ENCODE measurements at places on chromosomes 6 and 20.

DNA sequence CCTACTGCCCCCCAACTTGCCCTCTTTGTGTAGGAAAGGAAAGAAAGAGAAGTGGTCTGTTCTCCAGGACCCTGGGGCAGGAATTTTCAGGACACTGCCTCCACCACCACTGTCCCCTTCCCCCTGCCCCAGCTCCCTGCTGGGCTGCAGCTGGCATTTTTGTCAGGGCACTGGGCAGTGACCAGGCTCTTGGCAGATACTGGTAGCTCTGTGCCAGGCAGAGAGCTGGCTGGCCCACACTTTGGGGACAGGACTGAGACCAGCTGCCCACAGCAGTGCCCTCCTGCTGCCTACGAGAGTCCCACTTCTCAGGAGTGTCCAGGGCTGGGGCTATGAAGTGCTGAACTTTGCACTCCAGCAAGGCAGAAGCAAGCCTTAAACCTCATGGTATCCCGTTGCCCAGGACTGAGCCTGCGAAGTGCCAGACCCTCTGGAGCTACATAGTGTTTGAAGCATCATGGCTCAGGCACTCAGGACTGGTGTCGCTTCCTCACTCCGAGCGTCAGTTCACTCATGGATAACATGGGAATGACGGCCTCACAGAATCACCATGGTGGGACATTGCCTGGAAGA lies 19.3 kb downstream of the SLC13A3 start:
- DNase-seq, result no peak

DNA sequence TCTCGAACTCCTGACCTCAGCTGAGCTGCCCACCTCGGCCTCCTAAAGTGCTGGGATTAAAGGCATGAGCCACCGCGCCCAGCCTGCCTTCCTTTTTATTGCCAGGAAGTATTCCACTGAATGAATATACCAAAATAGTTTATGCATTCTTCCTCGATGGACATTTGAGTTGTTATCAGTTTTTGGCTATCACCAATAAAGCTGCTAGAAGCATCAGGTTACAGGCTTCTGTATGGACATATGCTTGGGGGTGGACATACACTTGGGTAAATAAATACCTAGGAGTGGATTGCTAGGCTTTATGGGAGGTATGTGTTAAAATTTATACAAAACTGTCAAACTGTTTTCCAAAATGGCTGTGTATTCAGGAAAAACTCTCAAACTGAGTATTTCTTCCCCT lies 10.0 kb upstream of the RPS10 start:
- DNase-seq, result no peak

DNA sequence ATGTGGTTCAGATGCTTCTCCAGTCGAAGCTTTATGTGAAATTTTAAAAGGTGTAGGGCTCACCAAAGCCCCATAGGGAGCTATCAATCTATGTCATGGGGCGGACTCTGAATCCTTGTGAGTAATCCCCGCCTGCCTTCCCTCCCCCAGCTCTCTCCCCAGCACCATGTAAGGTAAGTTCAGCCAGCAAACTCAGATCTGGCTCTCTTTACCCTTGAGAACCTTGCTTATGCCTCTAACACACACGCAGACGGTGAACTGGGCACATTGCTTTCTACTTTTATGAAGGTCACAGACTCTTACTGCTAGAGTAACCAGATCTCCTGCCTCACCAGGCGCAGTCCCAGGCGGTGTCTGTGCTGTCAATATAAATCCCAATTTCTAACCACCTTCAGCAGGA lies 82.6 kb upstream of the CNKSR3 start:
- DNase-seq, result no peak

DNA sequence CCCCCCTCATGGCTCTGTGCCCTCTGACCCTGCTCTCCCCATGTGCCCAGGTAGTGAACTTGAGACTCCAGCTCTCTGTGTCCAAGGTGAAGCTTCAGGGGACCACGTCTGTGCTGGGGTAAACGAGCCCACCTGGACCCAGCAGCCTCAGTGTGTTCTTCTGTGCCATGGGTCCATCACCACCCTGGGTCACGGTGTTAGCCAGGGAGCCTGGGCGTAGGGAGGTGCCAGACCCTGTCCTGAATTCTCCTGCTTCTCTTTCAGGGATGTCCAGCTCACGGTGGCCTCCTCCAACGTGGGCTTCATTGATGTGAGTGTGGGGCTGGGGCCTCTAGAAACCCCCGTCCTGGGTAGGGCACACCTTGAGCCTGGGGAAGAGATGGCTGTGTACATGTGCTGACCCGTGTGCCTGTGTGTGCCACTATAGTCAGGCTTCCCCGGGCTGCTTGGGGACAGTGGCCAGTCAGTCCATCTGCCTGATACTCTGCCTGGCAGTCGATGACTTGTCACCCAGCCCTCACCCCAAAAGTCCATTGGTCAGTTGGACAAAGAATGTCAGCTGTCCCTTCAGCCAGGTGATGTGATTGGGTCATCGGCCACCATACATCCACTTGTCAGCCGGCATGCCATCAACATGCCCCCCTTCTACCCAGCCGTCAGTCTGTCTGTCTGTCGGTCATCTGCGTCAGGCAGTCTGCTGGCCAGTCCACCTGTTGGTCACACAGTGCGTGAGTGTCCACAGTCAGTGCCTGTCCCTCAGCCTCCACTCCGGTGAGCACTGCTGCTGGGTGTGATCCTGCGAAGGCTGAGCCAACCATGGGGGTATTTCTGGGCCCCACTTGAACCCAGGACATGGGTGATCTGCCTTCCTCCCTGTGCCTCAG lies 10.9 kb upstream of the BPIFB6 start:
- DNase-seq, result no peak

GRCh38 chr6:92559611-92560010 lies 859.7 kb downstream of the EPHA7 start:
- DNase-seq, result no peak

- DNase-seq, result no peak
Measured at GRCh38 chr20:15875446-15875845, 697.8 kb downstream of the KIF16B start.

DNA sequence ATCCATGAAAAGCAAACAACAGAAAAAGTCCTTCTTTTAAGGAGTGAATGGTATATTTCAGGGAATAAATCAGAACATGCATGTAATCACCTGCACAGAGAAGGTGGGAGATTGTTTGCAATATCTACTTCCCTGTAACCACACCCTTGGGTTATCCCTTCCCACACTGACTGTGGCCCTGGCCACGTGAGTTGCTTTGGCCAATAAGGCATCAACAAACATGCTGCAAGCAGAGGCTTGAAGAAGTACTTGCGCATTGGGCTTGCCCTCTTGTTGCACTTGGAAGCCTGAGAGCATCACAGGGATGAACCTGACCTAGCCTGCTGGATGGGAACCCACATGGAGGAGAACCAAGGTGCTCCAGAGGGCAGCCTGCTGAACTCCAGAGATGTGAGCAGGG lies 208.5 kb downstream of the PTPRT start:
- DNase-seq, result no peak

GRCh38 chr20:46307139-46307998 lies 929 bp downstream of the CDH22 start:
- peak; percentile 72 for DNase-seq

GRCh38 chr20:63612276-63612931 lies 14.5 kb downstream of the GMEB2 start:
- DNase-seq, result no peak

Data from CD4-positive, alpha-beta T cell treated with Interleukin-15 for 4 hours (primary cell).